Heart left ventricle (tissue), 16 donors: ENCODE measurements at places on chromosomes 1 and 21.

DNA sequence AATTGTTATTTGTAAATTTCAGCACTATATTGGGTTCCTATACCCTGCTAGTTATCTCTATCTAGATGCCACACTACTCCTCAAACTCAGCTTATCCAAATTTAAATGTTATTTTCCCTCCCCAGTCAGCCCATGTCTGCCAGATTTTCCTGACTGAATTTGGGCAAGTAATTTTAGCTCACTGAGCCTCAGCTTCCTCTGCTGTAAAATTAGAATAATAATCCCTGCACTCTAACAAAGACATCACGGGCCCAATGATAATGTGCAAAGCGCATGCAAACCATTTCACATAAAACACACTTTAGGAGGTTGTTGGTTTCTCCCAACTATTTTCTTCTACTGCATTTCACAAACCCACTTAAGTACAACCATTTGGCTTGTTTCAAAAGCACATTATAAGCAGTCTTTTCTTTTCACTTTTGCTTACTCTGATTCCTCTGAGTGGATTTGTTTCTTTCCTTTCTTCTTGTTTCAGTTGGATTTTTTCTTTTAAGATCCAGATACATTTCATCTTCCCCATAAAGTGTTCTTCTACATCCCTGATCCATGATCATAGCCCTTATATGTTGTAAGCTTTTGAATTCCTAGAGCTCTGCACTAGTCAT is 152.8 kb upstream of the DPT start:
- no peak for DNase-seq
- H3K36me3 ChIP-seq: no peaks in the 10 kb centered on the region
- H3K27me3 ChIP-seq: no peaks in the 10 kb centered on the region
- H3K4me1 ChIP-seq: peaks cover 23% of the 10 kb centered on the region
- no peak overlapping the region for H3K4me3 ChIP-seq
- no peak overlapping the region for H3K27ac ChIP-seq

- H3K27me3 ChIP-seq: peaks cover 25% of the 10 kb centered on the region
- peaks cover 9% of the 10 kb centered on the region for H3K4me1 ChIP-seq
- DNase-seq: no peak
- no peak overlapping the region for H3K27ac ChIP-seq
- no peaks in the 10 kb centered on the region for H3K36me3 ChIP-seq
- no peak overlapping the region for H3K4me3 ChIP-seq
These were observed 56.3 kb upstream of the BACE2 start for GRCh38 chr21:41111681-41112080.

GRCh38 chr21:28568692-28569091 is 424.0 kb downstream of the LTN1 start:
- no peak overlapping the region for H3K4me3 ChIP-seq
- H3K27ac ChIP-seq: no peak overlapping the region
- no peaks in the 10 kb centered on the region for H3K36me3 ChIP-seq
- H3K4me1 ChIP-seq: no peaks in the 10 kb centered on the region

- no peaks in the 10 kb centered on the region for H3K36me3 ChIP-seq
- DNase-seq: no peak
- peaks cover 41% of the 10 kb centered on the region for H3K4me1 ChIP-seq
- H3K4me3 ChIP-seq: no peak overlapping the region
- no peaks in the 10 kb centered on the region for H3K27me3 ChIP-seq
These were observed 66.6 kb downstream of the BCAR3 start for GRCh38 chr1:93614986-93615581.

DNA sequence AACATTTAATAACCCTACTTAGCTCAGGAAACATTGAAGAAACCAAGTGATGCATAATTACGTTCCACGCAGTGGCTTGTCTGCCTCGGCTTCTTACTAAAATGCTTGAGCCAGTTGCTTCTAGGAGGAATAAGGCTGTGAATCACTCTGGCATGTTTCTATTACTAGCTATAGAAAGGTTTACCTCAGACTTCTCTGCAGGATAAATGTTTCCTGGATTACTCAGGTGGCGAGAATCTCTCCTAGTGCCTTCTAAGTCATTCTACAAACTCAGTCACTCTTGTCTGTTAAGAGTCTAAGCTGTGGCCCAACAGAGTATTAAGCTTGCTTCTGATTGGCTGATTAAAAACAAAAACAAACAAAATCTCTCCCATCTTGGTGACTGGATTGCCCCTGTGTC is 92.0 kb upstream of the RALGPS2 start:
- H3K27ac ChIP-seq: no peak overlapping the region
- no peaks in the 10 kb centered on the region for H3K27me3 ChIP-seq
- DNase-seq: no peak
- no peak overlapping the region for H3K4me3 ChIP-seq
- no peaks in the 10 kb centered on the region for H3K36me3 ChIP-seq
- H3K4me1 ChIP-seq: no peaks in the 10 kb centered on the region

DNA sequence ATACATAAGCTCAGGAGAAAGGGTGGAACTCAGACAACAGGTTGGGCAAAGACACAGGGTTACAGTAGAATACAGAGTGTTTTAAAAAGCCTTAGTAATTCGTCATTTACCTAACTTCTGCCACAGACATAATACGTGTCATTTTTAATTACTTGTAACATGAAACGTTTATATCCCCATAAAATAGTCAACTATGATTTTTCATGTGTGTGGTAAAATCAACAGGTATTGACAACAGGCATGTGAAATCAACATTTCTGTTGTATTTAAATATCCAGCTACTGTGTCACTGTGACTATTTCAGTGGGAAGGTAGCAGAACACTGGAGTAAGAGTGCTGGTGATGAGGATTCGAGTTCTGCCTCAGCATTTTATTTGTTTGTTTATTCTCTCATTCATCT is 5.7 kb downstream of the FAM163A start:
- H3K36me3 ChIP-seq: no peaks in the 10 kb centered on the region
- no peaks in the 10 kb centered on the region for H3K4me1 ChIP-seq
- peaks cover 38% of the 10 kb centered on the region for H3K27me3 ChIP-seq
- DNase-seq: no peak

DNA sequence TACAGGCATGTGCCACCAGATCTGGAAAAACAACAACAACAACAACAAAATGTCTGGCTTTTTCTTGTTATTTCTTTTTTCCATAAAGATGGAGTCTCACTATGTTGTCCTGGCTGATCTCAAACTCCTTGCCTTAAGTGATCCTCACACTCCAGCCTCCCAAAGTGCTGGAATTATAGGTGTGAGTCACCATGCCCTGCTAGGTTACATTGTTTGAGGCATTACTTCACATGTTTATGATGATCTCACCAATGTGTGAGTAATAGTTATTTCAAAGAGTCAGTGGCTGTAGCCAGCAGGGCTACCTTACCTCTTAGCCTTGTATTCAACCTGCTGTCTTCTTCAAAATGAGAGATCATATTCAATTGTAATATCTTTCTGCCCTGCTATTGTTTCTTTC is 445.7 kb downstream of the AMY1C start:
- H3K27me3 ChIP-seq: no peaks in the 10 kb centered on the region
- DNase-seq: no peak
- no peak overlapping the region for H3K27ac ChIP-seq
- no peaks in the 10 kb centered on the region for H3K4me1 ChIP-seq

GRCh38 chr1:225580238-225581099 is 72.5 kb downstream of the ENAH start:
- H3K36me3 ChIP-seq: no peaks in the 10 kb centered on the region
- peak overlapping the region; percentile 6 for H3K4me3 ChIP-seq
- H3K4me1 ChIP-seq: peaks cover 31% of the 10 kb centered on the region
- H3K27me3 ChIP-seq: no peaks in the 10 kb centered on the region
- no peak for DNase-seq

DNA sequence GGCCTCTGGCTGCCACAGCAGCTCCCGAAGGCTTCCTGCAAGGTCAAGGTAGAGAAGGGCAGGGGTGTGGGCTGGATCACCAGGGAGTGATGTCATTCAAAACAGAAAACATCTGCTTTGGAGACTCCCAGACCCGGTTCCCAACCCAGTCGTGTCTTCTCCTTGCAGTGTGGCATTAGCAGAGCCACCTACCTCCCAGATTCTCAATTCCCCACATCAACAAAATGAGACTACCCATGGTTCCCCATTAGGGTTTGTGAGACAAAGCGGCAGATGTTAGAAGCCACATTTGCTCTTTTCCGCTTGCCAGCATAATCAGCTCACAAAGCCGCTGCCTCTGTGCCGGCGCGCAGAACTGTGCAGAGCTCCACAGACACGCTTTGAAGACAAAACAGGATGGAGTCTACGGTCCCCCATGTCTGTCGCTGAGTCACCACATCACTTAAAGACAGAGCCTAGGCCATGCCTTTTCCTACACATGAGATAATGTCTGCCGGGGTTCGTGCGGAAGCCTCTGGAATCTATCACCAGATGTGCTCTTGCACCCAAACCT is 12.5 kb downstream of the KIF17 start:
- no peaks in the 10 kb centered on the region for H3K36me3 ChIP-seq
- no peak overlapping the region for H3K4me3 ChIP-seq
- no peak overlapping the region for H3K27ac ChIP-seq
- no peak for DNase-seq
- H3K4me1 ChIP-seq: no peaks in the 10 kb centered on the region
- no peaks in the 10 kb centered on the region for H3K27me3 ChIP-seq

- H3K36me3 ChIP-seq: no peaks in the 10 kb centered on the region
- no peak for DNase-seq
- H3K27me3 ChIP-seq: no peaks in the 10 kb centered on the region
- H3K4me1 ChIP-seq: no peaks in the 10 kb centered on the region
- H3K27ac ChIP-seq: no peak overlapping the region
- no peak overlapping the region for H3K4me3 ChIP-seq
These were observed 219.3 kb downstream of the C1orf94 start for GRCh38 chr1:34396042-34396441.
